ENCODE measurements at places on chromosomes 16 and 17. TPM values are rescaled to one million over a fixed set of nuclear protein-coding genes. Genes with fewer than 3 reads are reported as not detected.

DNA sequence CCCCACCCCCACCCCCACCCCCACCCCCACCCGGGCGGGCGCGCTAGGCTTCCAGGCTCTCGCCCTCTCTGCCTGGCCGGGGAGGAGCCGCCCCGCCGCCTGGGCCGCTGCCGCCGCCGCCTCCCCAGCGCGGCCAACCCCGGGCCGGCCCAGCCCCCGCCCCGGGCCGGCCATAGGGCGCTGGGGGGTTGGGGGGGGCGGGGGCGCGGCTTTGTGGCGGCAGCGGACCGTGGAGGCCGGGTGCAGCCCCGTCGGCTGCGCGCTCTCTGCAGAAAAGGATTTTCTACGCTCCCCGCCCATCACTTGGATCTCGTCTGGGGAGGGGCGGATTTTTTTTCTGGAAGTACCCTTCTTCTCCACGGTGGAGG lies 230.9 kb downstream of the MRTFB start:
- peak overlapping the region; percentile 74 for H3K4me3 ChIP-seq
- peak overlapping the region; percentile 58 for H3K27ac ChIP-seq

DNA sequence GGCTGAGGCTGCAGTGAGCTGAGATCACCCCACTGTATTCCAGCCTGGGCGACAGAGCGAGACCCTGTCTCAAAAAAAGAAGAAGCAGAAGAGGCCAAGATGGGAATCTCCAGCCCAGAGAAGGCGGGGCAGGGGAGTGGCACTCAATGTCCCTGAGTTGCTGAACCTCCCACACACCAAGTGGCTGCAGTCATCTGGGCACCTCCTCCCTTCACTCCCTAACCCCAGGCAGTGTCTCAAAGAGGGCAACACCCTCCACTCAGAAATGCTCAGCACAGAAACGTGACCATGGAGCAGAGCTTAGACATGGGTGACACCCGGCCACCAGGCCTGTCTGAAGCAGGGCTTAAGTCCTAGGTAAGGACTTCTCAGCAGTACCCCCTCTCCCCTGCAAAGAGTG lies 36.3 kb upstream of the BCAR1 start:
- H3K27ac ChIP-seq: no peak overlapping the region
- no peaks in the 10 kb centered on the region for H3K4me1 ChIP-seq

SLC6A2 gene
- not detected for total RNA-seq

DNAH2 gene
- total RNA-seq: 0.23 TPM

METTL22 gene
- 16.5 TPM for total RNA-seq
